NCI-H774 (cell line): ENCODE measurements at places on chromosomes 7 and 10.

GRCh38 chr10:98460837-98461499 is 14.2 kb upstream of the HPS1 start:
- DNase-seq, result no peak

- no peak for DNase-seq
Observed at GRCh38 chr10:126944191-126944590, 39.0 kb downstream of the DOCK1 start.

GRCh38 chr10:35316218-35316967 is 19.9 kb upstream of the CCNY start:
- no peak for DNase-seq

DNA sequence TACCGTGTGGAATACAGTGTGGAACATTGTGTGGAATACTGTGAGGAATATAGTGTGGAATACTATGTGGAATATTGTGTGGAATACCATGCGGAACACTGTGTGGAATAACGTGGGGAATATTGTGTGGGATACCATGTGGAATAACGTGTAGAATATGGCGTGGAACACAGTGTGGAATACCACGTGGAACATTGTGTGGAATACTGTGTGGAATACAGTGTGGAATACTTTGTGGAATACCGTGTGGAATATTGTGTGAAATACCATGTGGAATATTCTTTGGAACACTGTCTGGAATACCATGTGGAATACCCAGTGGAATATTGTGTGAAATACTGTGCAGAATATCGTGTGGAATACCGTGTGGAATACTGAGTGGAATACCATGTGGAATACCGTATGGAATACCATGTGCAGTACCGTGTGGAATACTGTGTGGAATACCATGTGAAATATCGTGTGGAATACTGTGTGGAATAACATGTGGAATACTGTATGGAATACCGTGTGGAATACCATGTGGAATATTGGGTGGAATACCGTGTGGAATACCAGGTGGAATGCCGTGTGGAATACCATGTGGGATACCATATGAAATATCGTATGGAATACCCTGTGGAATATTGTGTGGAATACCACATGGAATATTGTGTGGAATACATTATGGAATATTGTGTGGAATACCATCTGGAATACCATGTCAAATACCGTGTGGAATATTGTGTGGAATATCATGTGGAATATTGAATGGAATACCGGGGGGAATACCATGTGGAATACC is 133.1 kb upstream of the CHST15 start:
- no peak for DNase-seq

DNA sequence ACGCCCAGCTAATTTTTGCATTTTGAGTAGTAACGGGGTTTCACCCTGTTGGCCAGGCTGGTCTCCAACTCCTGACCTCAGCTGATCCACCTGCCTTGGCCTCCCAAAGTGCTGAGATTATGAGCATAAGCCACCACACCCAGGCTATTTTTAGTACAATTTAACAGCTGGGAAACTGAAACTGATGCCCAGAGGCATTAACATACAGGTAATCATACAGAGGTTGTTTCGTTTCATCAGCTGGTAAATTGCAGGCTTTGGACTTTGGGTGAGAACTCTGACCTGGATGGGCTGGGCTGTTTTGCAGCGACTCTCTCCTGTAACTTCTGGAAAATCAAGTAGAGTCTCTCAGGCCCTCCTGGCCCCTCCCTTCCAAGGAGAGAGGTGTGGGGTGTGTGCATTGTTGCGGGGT is 6.2 kb upstream of the ACHE start:
- DNase-seq, result no peak

DNA sequence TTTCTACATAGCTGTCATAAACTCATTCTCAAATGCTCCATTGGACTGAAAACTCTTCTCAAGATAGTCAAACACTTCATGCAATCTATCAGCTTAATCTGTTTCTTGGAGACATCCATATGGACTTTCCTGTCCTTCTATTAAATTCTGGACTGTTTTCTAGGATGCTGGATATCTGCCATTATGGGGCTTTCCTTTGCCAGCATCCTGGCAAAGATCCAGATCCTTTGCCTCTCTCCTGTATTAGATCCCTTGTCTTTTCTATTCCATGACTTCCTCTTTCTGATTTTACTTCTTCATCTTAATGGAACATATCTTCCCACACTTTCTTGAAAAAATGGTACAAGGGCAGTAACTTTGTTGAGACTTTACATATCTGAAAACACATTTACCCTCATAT is 35.9 kb upstream of the SKAP2 start:
- no peak for DNase-seq

DNA sequence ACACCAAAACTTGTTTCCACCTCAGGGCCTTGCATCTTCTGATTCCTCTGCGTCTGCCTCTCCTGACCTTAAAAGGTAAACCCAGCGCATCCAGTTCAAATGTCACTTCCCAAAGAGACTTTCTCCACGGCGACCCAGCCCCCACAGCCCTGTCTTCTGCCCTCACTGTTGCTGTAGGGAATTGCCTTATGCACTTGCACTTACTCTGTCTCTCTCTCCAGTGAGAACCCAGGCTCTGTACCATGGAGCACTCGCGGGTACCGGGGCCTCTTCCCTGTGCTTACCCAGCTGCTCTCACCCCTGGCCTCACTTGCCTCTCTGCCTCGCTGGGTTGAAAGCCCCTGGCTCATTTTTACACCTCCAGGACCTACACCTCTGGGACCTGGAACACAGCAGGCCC is 48.4 kb downstream of the AOC1 start:
- DNase-seq, result no peak

DNA sequence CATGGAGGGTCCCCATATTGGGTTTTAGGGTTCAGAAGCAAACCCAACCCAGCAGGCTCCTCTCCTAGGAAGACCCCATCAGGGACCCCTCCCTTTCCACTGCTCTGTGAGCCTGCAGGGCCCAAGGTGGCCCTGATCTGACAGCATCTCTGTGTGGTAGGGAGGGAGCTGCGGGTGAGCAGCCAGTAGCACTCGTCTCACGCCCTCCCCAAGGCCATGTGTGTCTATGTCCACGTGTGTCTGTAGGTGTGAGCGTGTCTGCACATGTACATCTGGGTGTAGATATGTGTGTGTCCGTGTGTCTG is 103.5 kb upstream of the FAM20C start:
- DNase-seq, result no peak

- no peak for DNase-seq
Observed at GRCh38 chr7:132520591-132521280, 55.5 kb downstream of the PLXNA4 start.

- peak; percentile 43 for DNase-seq
Observed at GRCh38 chr7:79452032-79452494, 1.4 kb downstream of the MAGI2 start.

- no peak for DNase-seq
Observed at GRCh38 chr7:27123477-27124053, 7.0 kb downstream of the HOXA4 start.

DNA sequence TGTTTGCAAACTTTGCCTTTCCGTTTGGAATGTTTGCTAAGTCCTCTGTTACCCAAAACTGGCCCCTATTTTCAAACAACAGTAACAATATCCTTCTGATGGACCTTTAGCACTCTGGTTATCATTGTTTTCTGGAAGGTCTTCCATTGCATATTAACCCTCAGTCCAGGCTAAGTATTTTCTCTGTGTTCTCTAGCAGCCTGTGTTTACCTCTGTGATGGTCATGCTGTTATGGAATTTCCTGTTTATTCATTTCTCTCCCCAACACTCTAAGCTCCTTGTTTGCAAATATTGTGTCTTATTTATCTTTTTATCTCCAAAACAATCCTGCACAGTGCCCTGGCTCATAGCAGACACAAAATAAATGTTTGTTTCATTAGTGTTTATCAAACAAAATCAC is 560.3 kb downstream of the ATRNL1 start:
- no peak for DNase-seq

DNA sequence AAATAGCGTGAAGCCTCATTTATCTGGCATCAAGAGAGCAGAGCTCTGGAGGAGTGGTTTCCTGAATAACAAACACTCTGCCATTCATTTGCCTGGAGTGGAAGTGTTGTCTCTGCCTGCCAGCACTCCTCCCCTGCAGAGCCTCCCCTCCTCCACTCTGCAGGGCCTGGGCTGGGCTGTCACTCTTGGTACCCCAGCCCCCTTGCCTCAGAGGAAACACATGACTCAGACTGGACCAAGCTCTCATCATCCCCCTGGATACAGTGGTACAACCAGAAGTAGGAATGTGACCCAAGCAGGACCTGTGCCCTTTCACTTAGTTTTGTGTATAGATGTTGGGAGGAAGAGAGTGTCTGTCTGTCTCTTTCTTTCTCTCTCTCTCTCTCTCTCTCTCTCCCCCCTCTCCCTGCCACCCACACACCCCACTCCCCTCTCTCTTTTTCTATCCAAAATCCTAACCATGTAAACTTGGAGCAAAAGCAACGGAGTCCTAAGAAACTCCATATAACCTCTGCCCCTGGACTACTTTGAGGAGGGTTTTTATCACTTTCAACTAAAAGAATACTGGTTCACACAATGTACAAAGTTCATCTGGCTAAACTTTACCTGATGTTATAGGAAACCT is 43.9 kb downstream of the DOCK4 start:
- DNase-seq, result peak; percentile 26

DNA sequence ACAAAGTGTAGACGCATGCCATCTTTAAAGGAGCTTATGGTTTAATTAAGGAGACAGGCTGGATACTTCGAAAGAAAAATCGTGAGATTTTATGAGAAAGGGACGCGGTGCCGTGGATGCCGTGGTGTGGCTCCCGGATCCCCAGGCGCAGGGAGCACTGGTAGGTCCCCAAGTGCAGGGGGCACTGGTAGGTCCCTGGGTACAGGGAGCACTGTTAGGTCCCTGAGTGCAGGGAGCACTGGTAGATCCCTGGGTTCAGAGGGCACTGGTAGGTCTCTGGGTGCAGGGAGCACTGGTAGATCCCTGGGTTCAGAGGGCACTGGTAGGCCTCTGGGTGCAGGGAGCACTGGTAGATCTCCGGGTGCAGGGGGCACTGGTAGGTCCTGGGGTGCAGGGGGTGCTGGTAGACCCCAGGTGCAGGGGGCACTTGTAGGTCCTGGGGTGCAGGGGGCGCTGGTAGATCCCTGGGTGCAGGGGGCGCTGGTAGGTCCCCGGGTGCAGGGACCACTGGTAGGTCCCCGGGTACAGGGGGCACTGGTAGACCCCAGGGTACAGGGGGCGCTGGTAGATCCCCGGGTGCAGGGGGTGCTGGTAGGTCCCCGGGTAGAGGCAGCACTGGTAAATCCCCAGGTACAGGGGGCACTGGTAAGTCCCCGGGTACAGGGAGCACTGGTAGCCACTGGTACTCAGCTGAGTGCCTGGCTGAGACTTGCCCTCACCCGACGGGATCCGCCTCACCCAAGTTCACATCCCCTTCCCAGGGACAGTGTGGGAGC is 14.1 kb downstream of the PRKAG2 start:
- no peak for DNase-seq

DNA sequence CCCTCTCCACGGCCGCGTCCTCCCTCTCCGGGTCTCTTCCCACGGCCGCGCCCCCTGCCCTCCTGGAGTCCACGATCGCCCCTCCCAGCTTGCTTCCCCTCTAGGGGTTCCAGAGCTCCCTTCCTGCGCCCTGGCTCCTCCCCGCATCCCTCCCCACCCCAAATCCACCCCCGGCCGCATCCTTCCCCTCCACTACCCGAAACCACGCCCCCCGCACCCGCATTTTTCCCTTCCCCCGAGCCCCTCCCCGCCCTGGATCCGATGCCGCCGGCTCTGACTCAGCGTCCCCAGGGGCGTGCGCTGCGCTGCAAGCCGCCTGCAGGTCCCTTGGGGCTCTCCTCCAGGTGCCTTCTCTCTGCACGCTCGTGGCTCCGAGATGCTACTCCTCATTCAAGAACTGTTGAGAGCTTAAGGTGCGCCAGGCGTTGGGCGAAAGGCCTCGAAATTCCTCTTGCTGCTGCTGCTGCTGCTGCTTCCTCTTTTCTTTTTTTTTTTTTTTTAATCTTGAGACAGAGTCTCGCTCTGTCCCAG is 372 bp upstream of the TMEM130 start:
- DNase-seq, result no peak

GRCh38 chr7:30934732-30935568 is 23.3 kb downstream of the AQP1 start:
- no peak for DNase-seq

- DNase-seq, result no peak
Observed at GRCh38 chr10:102118867-102119266, 1.3 kb downstream of the LDB1 start.

- DNase-seq, result no peak
Observed at GRCh38 chr7:29763266-29763665, 43.0 kb upstream of the WIPF3 start.

GRCh38 chr7:155357573-155358041 is 59.9 kb downstream of the INSIG1 start:
- DNase-seq, result no peak

GRCh38 chr7:122736183-122736582 is 33.5 kb upstream of the RNF148 start:
- no peak for DNase-seq

GRCh38 chr10:125134916-125135770 is 25.2 kb downstream of the CTBP2 start:
- DNase-seq, result no peak

DNA sequence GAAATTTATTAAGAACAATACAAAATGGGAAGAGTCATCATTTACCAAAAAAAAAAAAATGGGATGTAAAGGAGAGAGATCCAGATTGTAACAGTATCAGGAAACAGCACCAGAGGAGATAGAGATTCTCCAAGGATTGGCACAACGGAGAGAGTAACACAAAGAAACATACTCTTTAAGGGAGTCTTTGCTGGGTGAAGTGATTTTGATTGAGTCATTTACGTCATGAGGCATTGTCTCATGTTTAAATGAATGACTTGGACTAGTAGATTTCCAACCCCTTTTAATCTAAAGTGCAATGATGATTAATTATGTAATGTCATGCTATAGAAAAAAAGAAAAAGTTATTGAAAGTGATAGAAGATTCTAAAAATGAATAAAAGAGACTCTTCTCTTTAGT is 68.8 kb downstream of the ITGB8 start:
- no peak for DNase-seq

GRCh38 chr7:16778476-16778875 is 24.9 kb downstream of the TSPAN13 start:
- DNase-seq, result no peak

DNA sequence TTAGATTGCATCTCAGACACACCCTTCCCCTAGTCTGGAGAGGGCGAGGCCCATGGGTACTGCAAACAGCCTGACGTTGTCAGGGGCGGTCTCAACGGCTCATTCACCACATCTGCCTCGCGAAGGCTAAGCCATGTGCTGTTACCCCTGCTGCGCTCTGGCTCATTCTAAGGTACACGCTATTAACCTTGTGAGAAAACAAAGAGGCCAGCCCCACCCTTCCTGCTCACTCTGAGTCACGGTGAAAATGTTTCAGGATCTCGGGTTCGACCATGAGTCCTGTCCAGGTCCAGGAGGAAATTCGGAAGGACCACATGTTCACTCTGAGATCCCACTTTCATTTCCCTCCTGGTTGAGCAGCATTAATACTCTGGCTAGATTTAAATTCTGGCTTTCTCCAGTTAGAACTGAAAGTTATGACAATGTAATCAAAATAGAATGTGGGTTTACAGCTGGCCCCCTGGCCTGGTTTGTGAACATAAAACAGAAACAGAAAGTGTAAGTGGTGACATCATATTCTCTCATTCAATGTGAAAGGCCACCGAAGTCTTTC is 55.2 kb downstream of the EGFR start:
- DNase-seq, result no peak

GRCh38 chr7:49014870-49015269 is 90.5 kb downstream of the CDC14C start:
- no peak for DNase-seq
